Peyer's patch (tissue), 4 donors: ENCODE measurements at places on chromosomes 3 and 15.

- peak; percentile 83 for DNase-seq
Measured at GRCh38 chr15:62165104-62165792, at the start of gene C2CD4B. C2CD4B (minus strand) TSS chr15:62165285; CDS start chr15:62164984, 301 bp downstream.

DNA sequence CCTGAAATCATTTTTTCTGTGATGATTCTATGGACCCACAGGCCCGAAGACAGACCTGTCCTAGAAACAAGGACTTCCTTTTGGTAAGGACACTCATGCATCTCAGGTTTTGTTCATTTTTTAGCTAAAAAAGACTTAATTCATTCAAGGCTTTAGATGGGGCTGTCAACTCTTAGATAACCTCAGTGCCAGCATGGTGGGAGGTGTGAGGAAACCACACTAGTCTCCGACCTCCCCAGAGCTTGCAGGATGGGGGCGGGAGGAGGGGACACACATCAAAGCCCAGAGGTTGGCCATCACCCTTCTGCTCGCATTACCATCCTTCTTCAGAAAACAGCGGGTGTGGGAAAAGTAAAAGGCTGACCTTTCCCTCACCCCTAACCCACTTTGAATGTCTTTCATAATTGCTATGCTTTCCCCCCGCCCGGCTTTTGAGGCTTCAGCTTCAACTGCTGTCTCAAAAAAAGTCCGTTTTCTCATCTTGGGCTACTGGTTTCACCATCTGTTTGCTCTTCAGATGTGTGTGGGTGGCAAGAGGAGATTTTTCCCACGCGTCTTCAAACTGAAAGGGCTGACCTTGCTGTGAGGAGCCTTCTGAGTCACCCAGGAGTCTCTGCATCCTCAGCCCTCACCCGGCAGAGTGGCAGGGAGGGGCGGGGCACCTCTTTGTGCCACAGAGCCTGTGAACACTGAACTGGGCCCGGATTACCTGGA lies 27.6 kb upstream of the CXCR6 start:
- DNase-seq: no peak

GRCh38 chr15:76147906-76148570 lies 88.3 kb downstream of the TMEM266 start:
- peak; percentile 59 for DNase-seq

DNA sequence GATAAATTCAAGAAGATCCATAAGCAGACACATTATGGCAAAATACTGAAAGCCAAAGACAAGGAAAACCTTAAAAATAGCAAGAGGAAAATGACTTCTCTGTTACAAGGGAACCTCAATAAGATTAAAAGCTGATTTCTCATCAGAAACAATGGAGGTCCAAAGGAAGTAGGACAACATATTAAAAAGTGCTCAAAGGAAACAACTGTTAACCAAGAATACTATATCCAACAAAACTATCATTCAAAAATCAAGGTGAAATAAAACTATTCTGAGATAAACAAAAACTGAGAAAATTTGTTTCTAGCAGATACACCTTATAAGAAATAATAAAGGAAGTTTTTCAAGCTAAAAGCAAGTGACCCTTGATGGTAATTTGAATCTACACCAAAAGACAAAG lies 314.7 kb upstream of the ROPN1 start:
- no peak for DNase-seq

DNA sequence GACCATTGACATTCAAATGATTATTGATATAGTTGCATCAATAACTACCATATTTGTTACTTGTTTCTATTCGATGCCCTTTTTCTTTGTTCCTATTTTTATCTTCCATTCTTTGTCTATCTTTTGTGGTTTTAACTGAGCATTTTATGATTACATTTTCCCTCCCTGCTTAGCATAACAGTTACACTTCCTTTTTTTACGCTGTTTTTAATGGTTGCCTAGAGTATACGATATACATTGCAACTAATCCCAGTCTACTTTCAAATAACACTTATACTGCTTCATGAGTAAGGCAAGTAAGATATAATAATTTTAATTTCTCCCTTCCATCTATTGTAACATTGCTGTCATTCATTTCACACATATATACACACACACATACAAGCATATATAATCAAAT lies 26.3 kb downstream of the COL6A6 start:
- DNase-seq: no peak

DNA sequence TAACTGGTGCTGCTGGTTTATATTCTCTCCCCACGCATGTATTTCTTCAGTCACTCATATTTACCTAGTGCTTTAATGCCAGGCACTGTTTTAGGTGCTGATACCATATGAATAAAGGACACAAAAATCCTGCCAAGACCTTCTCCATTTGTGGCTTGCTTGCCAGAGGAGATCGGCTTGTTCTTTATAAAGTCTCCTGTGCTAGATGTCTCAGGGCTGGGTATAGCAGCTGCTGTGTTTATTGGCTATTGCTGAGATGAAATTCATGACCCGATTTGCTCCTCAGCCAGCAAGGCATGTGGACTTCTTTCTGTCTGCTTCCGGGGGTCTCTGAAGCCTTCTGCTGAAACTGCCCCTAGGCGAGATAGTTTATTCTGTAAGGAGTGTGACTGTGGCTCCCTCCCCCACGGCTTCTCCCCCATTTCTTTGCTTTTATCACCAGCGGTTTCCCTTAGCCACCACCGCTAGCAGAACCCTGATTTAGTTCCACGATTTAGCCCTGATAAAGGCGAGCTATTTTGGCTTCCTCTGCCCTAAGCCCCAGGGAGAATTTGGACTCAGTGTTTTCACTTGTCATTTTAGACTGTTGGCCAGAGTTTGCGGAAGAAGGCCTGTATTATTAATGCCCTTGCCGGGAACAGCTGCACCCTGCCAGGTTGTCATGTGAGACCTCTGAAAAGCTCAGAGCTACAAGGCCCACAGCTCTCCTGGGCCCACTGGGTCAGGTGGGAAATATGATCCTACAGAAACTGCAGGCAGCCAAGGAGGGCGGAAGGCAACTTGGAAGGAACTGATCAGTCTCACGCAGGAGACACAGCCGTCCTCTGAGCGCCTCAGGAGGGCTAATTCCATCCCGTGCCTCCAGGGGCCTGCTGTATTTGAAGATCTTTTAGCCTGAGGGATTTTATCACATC lies 46.8 kb downstream of the ST6GAL1 start:
- DNase-seq: peak; percentile 42

GRCh38 chr15:92840149-92840548 lies 60.0 kb upstream of the CHD2 start:
- no peak for DNase-seq
